ENCODE measurements at places on chromosomes 16 and 17. TPM values are rescaled to one million over a fixed set of nuclear protein-coding genes. Genes with fewer than 3 reads are reported as not detected.

DNA sequence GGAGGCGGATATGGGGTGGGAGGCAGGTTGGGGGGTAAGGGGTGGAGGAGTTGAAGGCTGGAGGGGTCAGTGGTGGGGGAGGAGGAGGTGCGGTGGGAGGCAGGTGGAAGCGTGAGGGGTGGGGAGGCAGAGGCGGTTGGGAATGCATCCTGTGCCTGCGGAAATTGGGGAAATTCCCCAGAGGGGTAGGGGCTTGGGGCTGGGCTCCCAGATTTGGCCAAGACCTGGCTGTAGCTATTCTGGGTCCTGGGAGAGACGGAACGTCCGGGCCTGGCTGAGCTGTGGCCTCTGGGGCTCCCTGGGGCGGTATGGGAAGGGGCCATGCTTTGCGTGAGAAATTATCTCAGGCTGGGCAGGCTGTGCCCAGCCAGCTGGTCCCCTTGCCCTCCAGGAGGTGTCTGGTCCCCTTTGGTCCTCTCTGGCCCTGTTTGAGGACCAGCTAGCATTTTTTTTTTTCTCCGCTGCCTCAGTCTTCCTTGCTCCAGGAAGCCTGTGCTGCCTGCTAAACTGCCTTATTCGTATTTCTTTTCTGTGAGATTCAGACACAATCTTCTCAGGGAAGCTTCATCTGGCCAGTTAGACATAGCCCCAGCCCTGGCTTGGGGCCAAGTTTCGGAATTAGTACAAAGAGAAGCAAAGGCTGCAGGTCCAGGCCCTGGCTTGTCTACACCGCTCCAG, 7.3 kb upstream of the TRPV2 start:
- peaks cover under 1% of the 10 kb centered on the region for H3K4me1 ChIP-seq
- no peak overlapping the region for H3K4me3 ChIP-seq
- H3K36me3 ChIP-seq, result no peaks in the 10 kb centered on the region

- no peaks in the 10 kb centered on the region for H3K27me3 ChIP-seq
- no peak overlapping the region for H3K4me3 ChIP-seq
- H3K4me1 ChIP-seq, result no peaks in the 10 kb centered on the region
- H3K27ac ChIP-seq, result no peak overlapping the region
- no peaks in the 10 kb centered on the region for H3K36me3 ChIP-seq
These were observed 61.4 kb downstream of the ZNF18 start for GRCh38 chr17:11935734-11936406.

TNP2 gene
- not detected for total RNA-seq

DNA sequence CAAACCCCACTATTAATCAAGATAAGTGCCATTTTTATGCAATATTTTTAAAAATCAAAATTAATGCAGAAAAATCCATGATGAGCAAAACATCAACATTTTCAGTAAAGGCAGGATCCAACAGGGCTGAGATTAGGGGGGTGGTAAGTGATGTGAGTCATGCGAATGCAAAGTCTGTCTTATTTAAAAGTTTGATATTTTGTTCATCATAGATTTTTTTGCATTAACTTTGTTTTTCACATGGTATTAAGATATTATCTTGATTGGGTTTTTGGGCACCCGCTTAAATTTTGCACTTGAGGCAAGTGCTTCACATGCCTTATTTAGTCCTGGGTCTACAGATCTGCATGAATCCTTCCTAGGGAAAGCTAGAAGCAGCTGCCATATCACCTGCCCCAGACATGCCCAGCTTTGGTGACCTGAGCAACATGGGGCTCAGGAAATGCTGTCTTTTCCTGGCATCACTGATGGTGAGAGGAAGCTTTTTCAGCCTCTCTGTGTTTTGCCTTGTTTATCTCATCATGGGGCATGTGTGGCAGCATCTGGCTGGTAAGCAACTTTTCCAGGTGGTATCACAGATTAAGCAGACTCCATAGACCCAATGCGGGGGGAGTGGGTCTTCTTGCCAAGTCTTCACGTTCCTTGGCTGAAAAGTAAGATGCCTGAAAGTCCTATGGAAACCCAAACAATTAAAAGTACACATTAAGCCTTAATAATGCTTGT, 57.6 kb upstream of the NFAT5 start:
- H3K27me3 ChIP-seq, result peaks cover 10% of the 10 kb centered on the region
- H3K4me3 ChIP-seq, result no peak overlapping the region
- peaks cover 2% of the 10 kb centered on the region for H3K4me1 ChIP-seq
- no peak overlapping the region for H3K27ac ChIP-seq

- H3K4me3 ChIP-seq, result no peak overlapping the region
- H3K27me3 ChIP-seq, result peaks cover 34% of the 10 kb centered on the region
These were observed 32.8 kb downstream of the BEAN1 start for GRCh38 chr16:66459878-66460277.

DNA sequence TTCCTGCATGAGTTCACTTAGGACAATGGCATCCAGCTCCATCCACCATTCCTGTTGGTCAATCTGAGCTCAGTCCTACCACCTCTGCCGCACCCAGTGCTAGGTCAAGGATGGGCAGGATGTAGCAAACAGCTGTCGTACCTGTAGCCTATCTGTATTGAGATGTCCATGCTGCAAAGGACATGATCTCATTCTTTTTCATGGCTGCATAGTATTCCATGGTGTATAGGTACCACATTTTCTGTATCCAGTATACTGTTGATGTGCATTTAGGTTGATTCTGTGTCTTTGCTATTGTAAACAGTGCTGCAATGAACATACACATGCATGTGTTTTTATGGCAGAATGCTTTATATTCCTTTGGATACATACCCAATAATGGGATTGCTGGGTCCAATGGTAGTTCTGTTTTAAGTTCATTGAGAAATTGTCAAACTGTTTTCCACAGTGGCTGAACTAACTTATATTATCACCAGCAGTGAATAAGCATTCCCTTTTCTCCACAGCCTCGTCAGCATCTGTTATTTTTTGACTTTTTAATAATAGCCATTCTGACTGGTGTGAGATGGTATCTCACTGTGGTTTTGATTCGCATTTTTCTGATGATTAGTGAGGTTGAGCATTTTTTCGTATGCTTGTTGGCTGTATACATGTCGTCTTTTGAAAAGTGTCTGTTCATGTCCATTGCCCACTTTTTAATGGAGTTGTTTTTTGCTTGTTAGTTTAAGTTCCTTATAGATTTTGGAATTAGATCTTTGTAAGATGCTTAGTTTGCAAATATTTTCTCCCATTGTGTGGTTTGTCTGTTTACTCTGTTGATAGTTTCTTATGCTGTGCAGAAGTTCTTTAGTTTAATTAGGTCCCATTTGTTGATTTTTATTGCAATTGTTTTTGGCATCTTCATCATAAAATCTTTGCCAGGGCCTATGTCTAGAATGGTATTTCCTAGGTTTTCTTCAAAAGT, 7.2 kb upstream of the MRTFB start:
- H3K4me1 ChIP-seq, result no peaks in the 10 kb centered on the region
- peaks cover 3% of the 10 kb centered on the region for H3K27me3 ChIP-seq
- DNase-seq, result no peak
- no peak overlapping the region for H3K27ac ChIP-seq

TMIGD1 gene
- total RNA-seq, result not detected

- H3K36me3 ChIP-seq, result peaks cover 48% of the 10 kb centered on the region
- no peak overlapping the region for H3K27ac ChIP-seq
- H3K27me3 ChIP-seq, result no peaks in the 10 kb centered on the region
- H3K4me3 ChIP-seq, result no peak overlapping the region
These were observed 95.8 kb upstream of the CORO6 start for GRCh38 chr17:29718446-29719039.

DNA sequence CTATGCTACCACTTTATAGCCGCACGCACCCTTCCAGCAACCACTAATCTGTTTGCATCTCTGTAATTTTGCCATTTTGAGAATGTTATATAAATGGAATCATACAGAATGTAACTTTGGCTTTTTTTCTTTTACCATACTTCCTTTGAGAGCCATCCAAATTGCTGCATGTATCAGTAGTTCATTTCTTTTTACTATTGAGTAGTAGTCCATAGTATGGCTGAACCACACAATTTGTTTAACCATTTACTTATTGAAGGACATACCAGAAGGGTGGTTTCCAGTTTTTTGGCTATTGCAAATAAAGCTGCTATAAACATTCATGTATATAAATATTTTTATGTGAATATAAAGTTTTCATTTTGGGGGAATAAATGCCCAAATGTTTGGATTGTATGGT, 8.8 kb downstream of the TENT4B start:
- H3K36me3 ChIP-seq, result peaks cover 16% of the 10 kb centered on the region
- no peaks in the 10 kb centered on the region for H3K27me3 ChIP-seq
- no peak for DNase-seq
- H3K27ac ChIP-seq, result no peak overlapping the region

DNA sequence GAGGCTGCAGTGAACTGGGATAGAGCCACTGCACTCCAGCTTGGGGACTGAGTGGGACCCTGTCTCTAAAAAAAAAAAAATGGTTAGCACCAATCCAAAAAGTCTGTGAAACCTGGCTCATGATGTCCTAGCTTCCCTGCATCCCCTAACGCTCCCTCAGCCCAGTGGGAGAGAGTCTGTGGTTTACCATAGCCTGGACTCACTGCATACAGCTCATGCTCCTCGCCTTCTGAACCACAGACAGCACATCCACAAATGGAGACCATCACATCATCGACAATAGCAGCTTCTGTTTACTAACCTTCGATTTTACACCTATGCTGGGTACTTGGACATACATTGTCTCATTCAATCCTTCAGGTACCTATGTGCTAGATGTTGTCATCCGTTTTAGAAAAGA, 43.6 kb downstream of the NLRC5 start:
- peak overlapping the region; percentile 45 for H3K27ac ChIP-seq
- no peaks in the 10 kb centered on the region for H3K27me3 ChIP-seq
- H3K36me3 ChIP-seq, result peaks cover 66% of the 10 kb centered on the region
- peaks cover 54% of the 10 kb centered on the region for H3K4me1 ChIP-seq

DNA sequence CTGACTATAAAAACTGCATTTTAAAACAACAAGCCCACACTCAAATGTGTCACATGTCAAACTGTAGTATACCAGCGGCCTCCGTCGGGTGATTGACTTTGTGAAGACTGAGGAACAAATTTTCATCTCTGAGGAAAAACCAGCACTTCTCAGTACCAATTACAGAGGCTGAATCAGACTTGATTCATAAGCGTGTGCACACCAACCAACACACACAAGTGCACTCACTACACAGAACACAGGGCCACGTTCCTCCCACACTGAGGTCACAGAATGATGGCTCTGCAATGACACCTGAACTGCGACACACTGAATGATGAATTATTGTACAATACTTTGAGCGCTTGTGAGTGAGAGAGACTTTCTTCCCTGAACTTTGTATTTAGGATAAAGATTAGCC, 29.6 kb downstream of the XPO6 start:
- H3K27me3 ChIP-seq, result no peaks in the 10 kb centered on the region
- H3K4me3 ChIP-seq, result peak overlapping the region; percentile 75
- H3K27ac ChIP-seq, result peak overlapping the region; percentile 90
- no peak for DNase-seq
- peaks cover 69% of the 10 kb centered on the region for H3K4me1 ChIP-seq

GRCh38 chr17:55897301-55897700, 146.4 kb downstream of the PCTP start:
- no peak overlapping the region for H3K27ac ChIP-seq
- no peak overlapping the region for H3K4me3 ChIP-seq
- no peaks in the 10 kb centered on the region for H3K36me3 ChIP-seq
- no peak for DNase-seq

GRCh38 chr16:82753821-82754220, 127.1 kb downstream of the CDH13 start:
- no peak overlapping the region for H3K4me3 ChIP-seq
- no peak overlapping the region for H3K27ac ChIP-seq
- H3K27me3 ChIP-seq, result peaks cover 5% of the 10 kb centered on the region
- no peak for DNase-seq

DNA sequence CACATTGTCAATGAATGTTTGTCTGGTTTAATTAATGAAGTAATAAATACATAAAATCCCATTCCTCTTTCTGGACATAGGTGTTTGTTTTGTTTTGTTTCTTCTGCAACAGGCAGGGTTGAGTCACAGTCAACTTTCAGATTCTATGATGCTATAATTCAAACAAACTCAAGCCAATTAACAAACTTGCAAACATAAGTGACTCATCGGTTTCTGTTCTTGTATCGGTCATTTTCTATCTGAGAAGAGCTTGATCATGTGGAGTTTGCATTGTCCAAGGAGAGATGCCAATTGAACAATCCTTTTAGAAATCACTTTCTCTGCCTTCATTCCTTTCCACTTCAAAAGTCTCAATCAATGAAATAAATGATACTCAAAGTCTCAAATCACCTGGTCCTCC, 294.2 kb upstream of the C16orf82 start:
- no peaks in the 10 kb centered on the region for H3K36me3 ChIP-seq
- no peak overlapping the region for H3K27ac ChIP-seq
- DNase-seq, result no peak
- no peak overlapping the region for H3K4me3 ChIP-seq
- H3K4me1 ChIP-seq, result no peaks in the 10 kb centered on the region

- H3K27me3 ChIP-seq, result peaks cover 3% of the 10 kb centered on the region
- H3K36me3 ChIP-seq, result no peaks in the 10 kb centered on the region
- H3K4me1 ChIP-seq, result peaks cover 1% of the 10 kb centered on the region
- H3K27ac ChIP-seq, result no peak overlapping the region
- H3K4me3 ChIP-seq, result no peak overlapping the region
- DNase-seq, result no peak
These were observed 26.0 kb downstream of the TBX4 start for GRCh38 chr17:61478026-61478789.

KRTAP17-1 gene
- total RNA-seq, result not detected

KRTAP9-8 gene
- total RNA-seq, result not detected

DNA sequence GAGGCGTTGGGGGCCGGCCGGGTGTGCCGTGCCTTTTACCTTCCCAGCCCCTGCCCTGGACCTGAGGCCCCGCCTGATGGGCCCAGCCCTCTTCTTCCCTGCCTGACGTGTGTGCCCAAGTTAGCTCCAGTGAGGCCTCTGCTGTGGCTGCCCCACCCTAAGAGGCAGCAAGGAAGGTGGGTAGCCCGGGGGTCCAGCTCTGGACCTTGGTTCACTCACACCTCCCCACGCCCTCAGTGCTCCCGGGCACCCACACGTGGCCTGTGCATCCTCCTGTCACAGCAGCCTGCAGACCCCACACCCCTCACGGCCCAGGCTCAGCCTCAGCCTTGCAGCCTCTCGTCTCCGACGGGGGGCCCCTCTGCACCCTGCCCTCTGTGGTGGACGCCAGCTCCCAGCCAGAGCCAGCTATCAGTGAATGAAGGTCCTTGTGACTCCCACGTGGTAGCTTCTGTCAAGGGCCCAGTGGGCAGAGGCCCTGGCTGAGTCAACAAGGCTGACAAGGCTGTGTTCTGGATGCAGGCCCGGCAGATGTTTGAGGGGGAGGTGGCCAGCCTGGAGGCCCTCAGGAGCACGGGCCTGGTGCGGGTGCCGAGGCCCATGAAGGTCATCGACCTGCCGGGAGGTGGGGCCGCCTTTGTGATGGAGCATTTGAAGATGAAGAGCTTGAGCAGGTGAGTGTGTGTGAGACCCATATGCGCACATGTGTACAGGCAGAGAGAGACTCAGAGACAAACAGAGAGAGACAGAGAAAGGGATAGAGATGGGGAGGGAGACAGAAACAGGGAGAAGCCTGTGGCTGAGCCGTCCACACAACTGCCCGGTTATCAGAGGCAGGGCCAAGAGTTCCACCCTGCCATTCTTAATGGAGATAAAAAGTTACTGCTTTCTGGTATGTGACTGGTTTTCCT, 2.8 kb downstream of the FN3K start:
- no peak for DNase-seq
- no peak overlapping the region for H3K4me3 ChIP-seq
- no peaks in the 10 kb centered on the region for H3K4me1 ChIP-seq
- H3K27ac ChIP-seq, result no peak overlapping the region
- H3K36me3 ChIP-seq, result peaks cover 33% of the 10 kb centered on the region
- no peaks in the 10 kb centered on the region for H3K27me3 ChIP-seq
